ENCODE measurements at places on chromosomes 3 and 15.

- peak; percentile 53 for DNase-seq
Observed at GRCh38 chr3:72086743-72087087, 301.8 kb upstream of the PROK2 start.

- DNase-seq = no peak
Observed at GRCh38 chr15:72790302-72790910, 6.8 kb upstream of the ADPGK start.

DNA sequence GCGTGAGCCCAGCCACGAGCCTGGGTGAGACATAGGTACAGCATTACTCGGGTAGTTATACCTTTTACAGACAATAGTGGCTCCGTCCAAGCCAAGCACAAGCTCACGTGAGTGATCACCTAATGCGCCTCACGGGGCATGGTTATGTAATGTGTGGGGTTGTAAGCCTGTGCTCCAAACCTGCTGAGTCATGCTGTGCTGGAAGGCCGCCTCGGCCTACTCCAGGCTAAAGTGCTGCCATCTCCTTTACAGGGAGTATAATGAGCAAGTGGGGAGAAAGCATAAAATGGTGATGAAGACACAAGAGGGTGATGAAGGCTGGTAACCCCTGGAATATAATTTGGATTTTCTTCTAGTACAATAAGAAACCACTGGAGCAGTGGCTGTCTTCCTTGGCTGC, 175.8 kb upstream of the STT3B start:
- peak; percentile 73 for DNase-seq

DNA sequence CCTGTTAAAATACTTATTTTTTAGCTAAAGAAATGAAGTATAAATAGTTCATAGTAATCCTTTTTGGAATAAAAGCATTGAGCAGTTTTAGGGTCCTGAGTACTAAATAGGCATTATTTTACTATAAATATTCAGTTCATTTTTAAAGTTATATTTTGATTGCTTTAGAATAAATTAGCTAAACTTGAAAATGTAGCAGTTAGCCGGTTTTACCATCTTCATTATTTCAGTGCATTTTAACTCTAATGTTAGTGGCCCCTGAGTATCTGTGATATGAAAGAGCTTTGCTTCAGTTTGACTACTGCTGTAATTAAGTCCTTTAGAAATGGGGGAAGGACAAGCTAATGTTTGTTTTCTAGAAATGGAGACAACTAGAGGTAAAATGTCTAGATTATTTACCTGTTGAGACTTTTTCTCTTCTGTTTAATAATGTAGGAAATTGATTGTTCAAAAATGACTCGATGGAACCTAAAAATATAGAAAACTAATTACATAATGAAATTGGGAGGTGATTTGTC, 3.6 kb downstream of the SMC4 start:
- DNase-seq = no peak

DNA sequence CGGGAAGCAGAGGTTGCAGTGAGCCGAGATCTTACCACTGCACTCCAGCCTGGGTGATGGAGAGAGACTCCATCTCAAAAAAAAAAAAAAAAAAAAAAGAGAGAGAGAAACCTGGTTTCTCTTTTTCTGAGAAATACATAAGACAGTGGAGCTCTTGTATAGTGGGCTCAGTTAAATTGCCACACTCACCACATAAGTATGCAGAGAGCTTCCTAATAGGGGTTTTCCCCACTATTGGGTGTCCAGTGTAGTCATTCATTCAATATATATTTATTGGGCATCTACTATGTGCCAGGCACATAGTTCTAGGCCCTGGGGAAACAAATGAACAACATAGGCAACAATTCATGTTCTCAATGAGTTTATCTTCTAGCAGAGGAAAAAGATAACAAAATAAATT, 48.9 kb upstream of the FMN1 start:
- no peak for DNase-seq

GRCh38 chr3:42519568-42519962, 17.1 kb downstream of the VIPR1 start:
- no peak for DNase-seq

GRCh38 chr3:110101361-110101760, 764.0 kb upstream of the DPPA4 start:
- DNase-seq = no peak
